ENCODE measurements at places on chromosomes 1 and 21.

DNA sequence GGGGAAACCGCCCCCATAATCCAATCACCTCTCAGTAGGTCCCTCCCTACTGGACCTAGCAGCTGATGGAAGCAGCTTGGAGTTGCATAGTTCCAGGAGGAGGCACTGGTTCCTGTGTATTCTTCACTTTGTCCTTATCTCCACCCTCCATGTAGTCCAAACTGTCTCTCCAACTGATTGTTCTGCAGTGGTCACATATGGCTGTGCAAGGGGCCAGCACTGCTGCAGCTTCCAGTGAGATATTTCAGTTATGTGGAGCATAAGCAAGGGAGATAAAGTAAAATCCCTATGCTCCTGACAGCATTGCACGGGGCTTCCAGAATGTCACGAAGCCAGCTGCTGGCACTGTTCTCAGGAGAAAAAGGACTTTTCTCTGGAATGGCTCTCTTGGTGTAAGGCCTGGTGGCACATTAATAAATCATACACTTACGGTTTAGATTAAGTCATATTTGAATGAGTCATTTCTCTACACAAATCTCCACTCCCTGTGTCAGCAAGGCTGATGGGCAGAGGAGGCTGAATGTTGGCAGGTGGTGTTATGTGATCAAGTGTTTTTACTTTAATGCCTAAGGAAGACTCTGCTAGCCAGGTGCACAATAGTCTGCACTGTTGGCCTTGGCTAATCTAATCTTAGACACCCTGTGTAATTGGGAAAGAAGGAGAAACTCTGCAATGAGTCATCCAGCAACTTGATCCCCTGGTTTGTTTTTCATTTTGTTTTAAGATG is 93.4 kb downstream of the KCNK1 start:
- DNase-seq = no peak

DNA sequence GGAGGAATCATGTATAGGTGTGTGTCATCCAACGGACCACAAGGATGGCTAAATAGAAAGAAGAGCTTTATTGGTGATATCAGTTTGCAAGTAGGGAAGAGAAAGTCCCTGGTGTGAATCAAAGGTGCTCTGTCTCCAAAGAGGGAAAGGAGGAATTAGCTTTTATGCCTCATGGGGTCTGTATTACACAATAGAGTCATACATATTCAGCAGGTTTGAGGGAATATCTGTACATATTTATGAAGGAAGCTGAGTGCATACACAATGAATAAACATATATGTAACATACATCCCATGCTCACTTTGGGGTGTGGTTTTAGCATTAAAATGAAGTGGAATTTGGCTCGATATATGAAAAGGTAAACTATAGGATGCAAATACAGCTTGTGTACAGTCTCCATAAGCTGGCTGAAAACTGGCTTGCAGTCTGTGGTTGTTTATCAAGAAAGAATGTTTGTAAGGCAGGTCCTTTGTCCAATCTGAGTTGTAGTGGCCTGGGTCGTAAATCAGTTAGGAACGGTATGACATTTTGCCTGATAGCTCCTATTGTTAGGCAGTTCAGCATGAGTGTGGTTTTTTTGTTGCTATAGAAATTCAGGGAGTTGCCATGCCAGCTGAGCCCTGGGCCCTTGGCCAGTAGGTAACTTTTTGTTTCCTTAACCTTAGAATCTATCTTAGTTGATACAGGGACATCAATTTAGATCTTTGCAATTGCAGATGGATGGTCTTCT is 198.0 kb upstream of the ZP4 start:
- peak; percentile 63 for DNase-seq

DNA sequence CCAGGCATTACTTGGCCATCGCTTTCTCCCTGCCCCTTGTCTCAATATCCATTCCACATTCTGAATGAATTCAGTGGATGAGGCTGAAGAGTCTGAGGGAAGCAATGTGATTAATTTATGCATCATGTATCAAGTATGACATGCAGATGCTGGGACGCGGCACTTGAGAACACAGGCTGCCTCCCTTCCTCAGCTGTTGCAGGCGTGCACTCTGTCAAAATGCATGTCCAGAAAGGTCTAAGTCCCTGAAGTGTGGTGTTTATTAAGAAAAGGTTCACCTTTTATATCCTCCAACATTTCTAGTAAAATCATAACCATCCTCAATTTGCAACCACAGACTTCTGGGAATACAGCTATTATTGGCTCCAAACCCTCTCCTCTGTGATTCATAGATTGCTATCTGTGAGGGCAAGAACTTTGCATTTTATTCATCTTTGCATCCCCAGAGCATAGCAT is 22.6 kb upstream of the RAB3GAP2 start:
- no peak for DNase-seq

DNA sequence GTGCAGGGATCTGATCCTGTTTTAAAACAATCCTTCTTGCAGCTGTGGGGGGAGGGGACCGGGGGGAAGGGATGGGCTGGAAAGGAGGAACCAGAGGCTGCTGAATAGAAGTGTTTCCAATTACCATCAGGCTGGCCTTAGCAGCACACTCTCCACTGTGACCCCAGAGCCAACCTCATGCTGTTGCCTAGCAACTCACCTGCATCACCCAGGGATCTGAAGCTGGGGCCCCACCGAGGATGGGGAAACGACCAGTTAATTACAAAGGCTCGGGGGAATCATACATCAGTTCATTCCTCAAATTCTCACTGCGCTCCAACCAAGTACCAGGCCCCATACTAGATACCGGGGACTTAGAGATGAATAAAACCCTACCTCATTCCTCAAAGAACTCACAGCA is 11.9 kb upstream of the GPX7 start:
- no peak for DNase-seq

- DNase-seq = no peak
Measured at GRCh38 chr21:41199588-41199987, 31.6 kb downstream of the BACE2 start.

GRCh38 chr1:180352588-180352987 is 122.5 kb downstream of the LHX4 start:
- DNase-seq = no peak

GRCh38 chr1:100611086-100611485 is 73.1 kb downstream of the GPR88 start:
- no peak for DNase-seq

- DNase-seq = peak; percentile 81
Measured at GRCh38 chr1:150981177-150981804, 801 bp upstream of the ANXA9 start.

- no peak for DNase-seq
Measured at GRCh38 chr1:219049501-219049900, 124.2 kb upstream of the LYPLAL1 start.

- no peak for DNase-seq
Measured at GRCh38 chr21:35358008-35358407, 308.9 kb upstream of the RUNX1 start.

Data from NCI-H2081 (cell line).